GM10248 (cell line): ENCODE measurements at places on chromosomes 3 and 15.

- DNase-seq: no peak
Observed at GRCh38 chr15:71362987-71363968, 248.0 kb downstream of the THSD4 start.

GRCh38 chr15:85422607-85423006 is 42.2 kb downstream of the AKAP13 start:
- no peak for DNase-seq

DNA sequence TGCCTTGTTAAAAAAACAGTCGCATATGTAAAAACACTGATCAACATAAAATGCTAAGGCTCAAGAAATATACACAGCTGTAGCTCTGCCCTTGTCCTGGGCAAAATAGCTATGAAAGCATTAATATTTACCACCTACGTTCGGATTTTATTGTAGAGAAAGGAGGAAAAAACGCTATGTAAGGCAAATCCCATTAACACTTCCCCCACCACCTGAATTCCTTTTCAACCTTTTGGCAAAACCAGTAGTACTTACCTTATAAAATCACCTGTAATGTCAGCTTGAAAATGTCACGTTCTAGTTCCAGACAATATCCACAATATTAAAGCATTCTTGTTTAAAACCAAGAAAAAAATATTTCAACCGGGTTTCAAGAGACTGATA is 3.6 kb downstream of the TRA2B start:
- DNase-seq: no peak

DNA sequence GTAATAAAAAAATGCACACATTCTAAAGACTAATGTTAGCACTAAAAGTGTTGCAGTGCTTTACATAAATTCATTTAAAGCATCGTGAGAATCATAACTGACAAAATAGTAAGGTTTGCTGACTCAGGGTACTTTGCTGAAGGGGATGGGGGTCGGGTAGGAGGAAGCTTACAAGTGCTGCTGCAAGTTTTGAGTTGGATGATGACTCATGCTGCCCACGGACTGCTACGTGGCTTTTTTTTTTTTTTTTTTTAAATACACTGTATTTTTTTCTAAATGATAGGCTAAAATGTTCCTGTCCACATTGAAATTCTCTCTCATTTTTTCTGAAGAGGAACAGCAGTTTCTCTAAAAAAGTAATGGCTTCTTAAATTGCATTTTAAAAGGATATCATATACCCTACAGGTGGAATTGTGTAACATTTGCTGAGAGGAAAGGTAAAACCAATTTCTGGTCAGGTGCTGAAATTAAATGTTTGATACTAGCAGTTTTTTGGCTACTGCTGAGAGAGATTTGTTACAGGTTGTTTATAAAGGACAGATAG is 2.2 kb downstream of the MAPK6 start:
- DNase-seq: peak; percentile 74

DNA sequence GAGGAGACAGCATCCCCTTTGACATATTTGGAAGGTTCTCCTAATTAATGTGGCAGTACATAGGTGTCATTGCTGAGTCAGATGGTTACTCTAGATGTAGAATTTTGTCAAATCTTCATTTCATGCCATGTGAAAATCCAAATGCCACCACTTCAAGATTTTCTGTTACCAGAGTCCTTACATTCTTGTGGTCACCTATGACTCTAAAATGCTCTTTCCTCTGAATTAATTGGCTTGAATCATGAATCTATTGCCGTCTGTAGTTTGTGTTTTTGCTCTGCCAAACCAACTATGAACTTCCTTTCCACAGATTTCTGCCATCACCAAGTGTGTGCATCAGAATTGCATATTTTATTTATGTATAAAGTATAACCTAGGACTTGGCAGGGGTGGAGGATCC is 269.4 kb upstream of the ZPLD1 start:
- DNase-seq: no peak
